ENCODE measurements at places on chromosomes 2 and 18.

- DNase-seq = no peak
Measured at GRCh38 chr18:13246121-13246520, 27.6 kb downstream of the LDLRAD4 start.

- DNase-seq = no peak
Measured at GRCh38 chr18:35697869-35698268, 116.3 kb downstream of the GALNT1 start.

GRCh38 chr2:144516981-144517865 is 2.7 kb downstream of the ZEB2 start:
- no peak for DNase-seq

- no peak for DNase-seq
Measured at GRCh38 chr2:7201851-7202250, 284.6 kb downstream of the RNF144A start.

- DNase-seq = no peak
Measured at GRCh38 chr18:23302851-23303527, 150.1 kb upstream of the RIOK3 start.

- DNase-seq = no peak
Measured at GRCh38 chr18:4058179-4058578, 396.9 kb downstream of the DLGAP1 start.

- DNase-seq = no peak
Measured at GRCh38 chr2:100274076-100274475, 48.2 kb downstream of the LONRF2 start.

- no peak for DNase-seq
Measured at GRCh38 chr2:10520926-10521325, 72.8 kb upstream of the ODC1 start.

GRCh38 chr2:33246432-33246831 is 230.0 kb upstream of the RASGRP3 start:
- no peak for DNase-seq

GRCh38 chr2:232486558-232487384 is 863 bp downstream of the ECEL1 start:
- no peak for DNase-seq

DNA sequence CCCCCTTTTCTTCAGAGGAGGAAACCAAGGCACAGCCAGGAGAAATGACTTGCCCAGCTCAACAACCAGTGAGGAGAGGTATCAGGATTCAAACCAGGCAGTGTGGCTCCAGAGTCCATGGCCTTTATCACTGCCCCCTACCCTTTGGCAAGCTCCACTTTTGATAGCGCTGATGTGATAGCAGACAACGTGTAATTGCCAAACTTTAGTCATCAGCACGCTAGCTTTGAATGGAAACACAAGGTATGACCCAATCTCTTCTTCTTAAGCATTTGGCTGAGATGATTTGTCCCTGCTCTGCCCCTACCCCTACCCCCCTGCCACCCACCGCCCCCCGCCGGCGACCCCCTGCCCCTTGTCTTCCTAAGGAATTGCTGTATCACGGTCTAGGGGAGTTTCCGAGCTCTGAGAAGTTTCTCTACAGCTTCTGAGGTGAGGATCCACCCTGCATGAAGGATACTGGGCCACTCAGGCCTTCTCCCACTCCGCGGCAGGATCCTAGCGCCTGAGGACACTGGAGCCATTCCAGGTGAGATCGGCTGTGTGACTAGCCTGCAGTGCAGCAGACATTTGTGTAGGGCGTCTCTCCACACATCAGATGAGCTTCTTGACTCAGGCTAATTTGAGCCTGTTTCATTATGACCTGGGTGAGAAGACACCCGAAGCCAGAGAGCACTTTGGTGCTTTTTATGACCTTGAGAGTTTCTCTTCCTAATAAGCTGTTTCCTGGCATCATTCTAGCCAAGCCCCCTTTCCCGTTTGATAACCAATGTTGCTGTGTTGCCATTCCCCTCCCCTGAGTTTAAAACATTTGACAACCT is 75.1 kb upstream of the MAP4K4 start:
- DNase-seq = peak; percentile 64

- no peak for DNase-seq
Measured at GRCh38 chr2:64417624-64418023, 36.3 kb upstream of the LGALSL start.

GRCh38 chr2:17821535-17822444 is 5.5 kb downstream of the MSGN1 start:
- DNase-seq = no peak

- no peak for DNase-seq
Measured at GRCh38 chr2:111176867-111177266, 56.2 kb downstream of the BCL2L11 start.

DNA sequence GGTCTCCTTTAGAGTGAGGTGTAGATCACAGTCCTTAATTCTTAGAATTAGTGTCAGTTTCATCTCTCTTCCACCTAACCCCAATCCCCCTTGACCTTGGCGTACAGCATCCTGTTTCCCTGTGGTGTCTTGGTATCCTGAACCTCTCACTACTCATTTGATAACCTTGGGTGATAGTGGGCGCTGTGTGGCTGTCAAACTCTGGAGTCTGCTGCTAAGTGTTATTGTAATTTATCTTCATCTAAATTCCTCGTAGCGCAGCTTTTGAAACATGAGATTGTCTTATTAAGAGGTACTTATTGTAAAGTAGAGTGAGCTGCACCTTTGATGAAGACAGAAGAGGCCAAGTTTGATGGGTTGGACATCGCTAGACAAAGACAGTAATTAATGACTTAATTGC is 222.6 kb upstream of the SPRED2 start:
- no peak for DNase-seq

DNA sequence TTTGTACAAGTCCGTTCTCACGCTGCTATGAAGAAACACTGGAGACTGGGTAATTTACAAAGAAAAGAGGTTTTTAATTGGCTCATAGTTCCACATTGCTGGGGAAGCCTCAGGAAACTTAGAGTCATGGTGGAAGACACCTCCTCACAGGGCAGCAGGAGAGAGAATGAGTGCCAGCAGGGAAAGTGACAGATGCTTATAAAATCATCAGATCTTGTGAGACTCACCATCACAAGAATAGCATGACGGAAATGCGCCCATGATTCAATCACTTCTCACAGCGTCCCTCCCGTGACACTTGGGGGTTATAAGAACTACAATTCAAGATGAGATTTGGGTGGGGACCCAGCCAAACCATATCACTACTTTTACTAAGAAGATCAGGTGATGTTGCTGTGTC is 285.8 kb downstream of the TMX3 start:
- DNase-seq = no peak

- DNase-seq = no peak
Measured at GRCh38 chr2:229137639-229138038, 133.4 kb downstream of the PID1 start.

GRCh38 chr2:108257757-108258331 is 18.1 kb downstream of the SULT1C3 start:
- no peak for DNase-seq

GRCh38 chr2:44543773-44544725 is 182.3 kb downstream of the CAMKMT start:
- DNase-seq = no peak
